ENCODE measurements at places on chromosomes 1 and 21.

- DNase-seq = no peak
Measured at GRCh38 chr1:245264226-245264625, 109.4 kb downstream of the KIF26B start.

DNA sequence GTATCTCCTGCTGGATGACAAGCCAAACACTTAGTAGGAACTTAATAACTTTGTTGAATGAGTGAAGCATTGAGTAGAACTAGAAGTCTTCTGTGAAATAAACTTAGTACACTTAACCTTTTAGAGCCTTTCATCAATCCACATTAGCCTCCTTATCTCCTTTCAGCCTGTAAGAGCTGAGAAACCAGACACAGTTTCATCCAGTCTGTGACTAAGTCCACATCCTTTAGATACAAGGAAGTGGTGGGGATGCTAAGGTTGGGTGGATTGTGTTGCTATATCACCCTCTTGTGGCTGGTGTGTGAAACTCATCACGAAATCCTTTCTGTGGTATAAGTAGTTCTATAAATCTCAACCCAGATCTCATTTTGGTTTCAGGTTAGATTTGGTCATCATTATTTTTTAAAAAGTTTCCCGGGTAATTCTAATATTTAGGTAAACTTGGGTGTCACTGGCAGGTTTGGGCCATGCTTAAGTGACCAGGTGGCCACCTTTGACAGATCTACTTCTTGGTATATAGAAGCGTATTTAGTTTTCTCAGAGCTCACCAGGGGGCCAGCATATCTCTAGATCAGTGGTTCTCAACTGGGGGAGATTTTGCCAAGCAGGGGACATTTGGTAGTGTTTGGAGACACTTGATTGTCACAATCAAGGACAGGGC is 27.8 kb upstream of the CD84 start:
- DNase-seq = peak; percentile 63

DNA sequence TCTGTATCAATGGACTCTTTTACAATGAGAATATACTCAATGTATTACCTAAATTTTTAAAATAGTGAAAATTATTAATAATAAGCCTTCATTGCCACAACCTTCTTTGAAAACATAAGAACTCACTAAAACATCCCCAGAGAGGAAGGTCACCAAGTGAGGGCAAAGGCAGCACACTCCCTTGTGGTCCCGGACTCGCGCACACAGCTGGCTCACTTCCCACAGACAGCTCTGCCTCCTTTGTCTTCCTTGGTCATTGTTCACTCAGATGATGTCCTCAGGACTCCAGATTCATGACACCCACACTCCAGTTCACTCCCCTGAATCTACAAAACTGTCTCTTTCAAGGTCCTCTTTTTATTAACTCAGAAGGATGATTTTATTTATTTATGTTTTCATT is 19.2 kb upstream of the UBR4 start:
- no peak for DNase-seq

DNA sequence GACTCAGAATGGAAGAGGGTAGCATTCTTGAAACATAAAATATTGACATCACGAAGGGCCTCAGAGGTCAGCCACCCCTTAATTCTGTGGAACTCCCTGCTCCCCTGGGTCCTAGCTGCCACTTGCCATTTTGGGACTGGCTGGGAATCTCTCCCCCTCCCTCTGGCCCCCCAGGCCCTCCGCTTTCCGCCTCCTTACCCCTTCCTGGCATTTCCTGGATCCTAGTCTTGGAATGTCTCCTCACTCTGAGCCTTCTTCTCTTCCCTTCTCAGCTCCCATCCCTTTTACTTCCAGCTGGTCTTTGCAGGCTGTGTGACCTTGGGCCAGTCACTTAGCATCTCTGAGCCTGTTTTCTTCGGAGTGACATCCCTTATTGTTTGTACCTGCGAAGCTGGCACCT is 4.5 kb downstream of the PADI1 start:
- no peak for DNase-seq

DNA sequence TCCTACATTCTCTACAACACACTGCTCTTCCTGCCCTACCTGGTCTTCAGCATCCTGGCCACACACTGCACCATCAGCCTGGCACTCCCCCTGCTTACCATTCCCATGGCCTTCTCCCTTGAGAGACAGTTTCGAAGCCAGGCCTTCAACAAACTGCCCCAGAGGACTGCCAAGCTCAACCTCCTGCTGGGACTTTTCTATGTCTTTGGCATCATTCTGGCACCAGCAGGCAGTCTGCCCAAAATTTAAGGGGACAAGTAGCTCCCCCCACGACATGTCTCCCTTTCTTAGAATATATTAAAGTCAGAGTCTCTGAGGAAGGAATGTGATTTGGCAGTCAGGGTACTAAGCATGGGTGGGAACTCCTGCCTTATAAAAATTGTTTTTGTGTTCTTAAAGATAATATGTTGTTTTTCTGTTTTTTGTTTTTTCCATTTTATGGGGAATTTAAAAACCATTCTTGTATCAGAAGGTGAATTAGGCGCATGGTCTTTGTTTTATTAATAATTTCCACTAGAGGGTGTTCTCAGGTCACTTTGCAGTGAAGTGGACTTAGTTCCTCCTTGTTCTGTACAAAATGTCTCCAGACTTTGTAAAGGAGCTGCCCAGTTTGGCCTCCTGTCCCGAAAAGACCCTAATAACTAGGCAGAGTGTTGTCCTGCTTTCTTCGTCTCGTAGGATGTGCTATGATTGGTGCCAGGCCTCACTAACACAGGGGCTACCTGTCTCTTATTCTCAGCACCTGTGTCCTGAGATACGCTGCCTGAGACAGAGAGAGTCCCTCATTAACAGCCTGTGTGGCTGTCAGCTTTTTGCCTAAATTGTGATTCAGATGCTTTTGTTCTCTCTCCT is 13.1 kb downstream of the UBIAD1 start:
- DNase-seq = no peak

DNA sequence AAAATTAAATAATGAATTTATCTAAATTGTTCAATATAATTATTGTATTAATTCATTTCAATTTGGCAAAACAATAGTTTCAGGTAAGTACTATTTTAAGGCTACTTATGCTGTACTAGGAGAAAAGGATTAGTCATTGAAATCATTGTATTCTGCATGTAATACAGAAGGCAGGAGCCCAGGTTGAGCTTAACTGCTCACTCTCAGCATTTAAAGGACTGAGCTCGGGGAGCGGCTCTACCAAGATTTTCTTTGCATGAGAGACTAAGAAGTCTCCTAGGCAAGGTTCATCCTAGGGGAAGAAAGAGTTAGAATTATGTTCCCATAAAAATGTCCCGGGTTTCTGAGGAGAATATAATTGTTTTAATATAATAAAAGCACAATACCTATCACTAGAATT is 112.5 kb downstream of the CYYR1 start:
- no peak for DNase-seq

GRCh38 chr21:42684109-42684916 is 30.9 kb downstream of the PDE9A start:
- peak; percentile 13 for DNase-seq

GRCh38 chr1:152110365-152110859 is 4.8 kb downstream of the TCHH start:
- DNase-seq = no peak

GRCh38 chr1:16018749-16019643 is 1.2 kb upstream of the HSPB7 start:
- no peak for DNase-seq

DNA sequence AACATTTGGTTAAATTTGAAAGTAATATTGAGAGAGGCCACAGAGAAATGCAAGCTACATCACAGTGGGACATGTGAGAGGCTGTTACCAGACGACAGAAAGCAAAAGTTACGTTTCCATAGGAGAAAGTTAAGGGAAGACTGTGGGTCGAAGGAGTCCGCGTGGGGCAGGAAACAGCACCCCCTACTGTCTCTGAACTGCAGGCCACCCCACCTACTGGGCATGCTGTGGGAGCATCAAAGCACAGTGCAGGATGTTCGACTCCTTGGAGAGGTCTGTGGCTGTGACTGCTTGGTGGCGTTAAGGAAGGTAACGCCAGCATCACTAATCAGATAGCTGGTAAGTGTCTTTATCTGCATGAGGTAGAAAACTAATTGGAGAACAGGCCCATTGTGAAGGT is 123.9 kb downstream of the PTBP2 start:
- DNase-seq = no peak

- DNase-seq = peak; percentile 23
Measured at GRCh38 chr1:44377925-44378784, 23.1 kb upstream of the ERI3 start.

DNA sequence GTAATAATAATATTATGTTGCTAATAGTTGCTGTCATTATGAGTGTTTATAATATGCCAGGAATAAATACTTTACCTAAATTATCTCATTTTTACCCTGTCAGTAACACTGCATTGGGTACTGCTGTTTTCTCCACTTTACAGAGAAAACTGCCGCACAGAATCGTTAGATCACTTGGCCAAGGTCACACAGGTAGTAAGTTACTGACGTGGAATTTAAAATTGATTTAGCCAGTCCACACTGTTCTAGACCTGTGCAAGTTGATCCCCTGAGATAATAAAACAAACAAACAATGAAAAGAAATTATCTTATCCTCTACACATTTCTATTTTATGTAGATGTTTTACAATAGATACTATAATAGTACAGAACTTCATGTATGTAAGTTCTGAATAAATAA is 174.1 kb downstream of the ROR1 start:
- DNase-seq = no peak

GRCh38 chr1:231139659-231140654 is 21.9 kb upstream of the TRIM67 start:
- DNase-seq = no peak

GRCh38 chr1:167185062-167185461 is 35.6 kb upstream of the POU2F1 start:
- DNase-seq = no peak

- DNase-seq = no peak
Measured at GRCh38 chr1:212007886-212008285, 27.5 kb downstream of the INTS7 start.

DNA sequence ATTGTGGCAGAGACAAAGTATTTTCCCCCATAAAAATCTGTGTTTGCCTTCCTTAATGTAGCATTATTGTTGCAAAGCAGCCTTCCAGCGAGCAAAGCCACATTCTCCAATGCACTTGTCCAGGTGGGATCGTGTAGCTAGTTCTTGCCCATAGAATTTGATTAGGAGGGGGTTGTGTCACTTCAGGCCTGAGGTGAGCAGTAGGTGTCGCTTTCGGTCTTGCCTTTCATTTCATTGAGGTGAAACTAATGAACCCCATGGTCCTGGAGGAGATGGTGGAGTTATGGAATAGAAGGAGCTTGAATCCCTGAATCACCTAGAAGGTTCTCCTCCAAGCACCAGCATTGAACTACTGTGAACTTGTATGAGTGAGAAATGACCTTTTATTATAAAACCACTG is 318.9 kb upstream of the PBX1 start:
- no peak for DNase-seq

DNA sequence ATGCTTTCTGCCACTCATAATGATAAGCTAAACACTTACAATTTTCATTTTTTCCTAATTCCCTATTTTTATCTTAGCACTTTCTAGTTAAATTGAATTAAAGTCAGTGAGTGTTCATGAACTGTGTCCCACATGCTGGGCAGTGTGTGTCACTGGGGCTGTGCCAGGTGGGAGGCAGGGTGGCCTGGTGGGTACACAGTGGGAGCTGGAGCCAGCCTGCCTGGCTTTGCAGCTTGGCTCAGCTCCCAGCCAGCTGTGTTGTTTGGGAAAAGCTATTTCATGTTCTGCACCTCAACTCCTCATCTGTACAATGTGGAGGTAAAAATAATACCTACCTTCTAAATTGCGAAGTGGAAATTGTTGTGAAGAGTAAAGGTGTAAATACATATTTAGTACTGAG is 238.4 kb downstream of the PLA2G4A start:
- no peak for DNase-seq

- no peak for DNase-seq
Measured at GRCh38 chr1:17273096-17273495, 24.2 kb downstream of the PADI3 start.

DNA sequence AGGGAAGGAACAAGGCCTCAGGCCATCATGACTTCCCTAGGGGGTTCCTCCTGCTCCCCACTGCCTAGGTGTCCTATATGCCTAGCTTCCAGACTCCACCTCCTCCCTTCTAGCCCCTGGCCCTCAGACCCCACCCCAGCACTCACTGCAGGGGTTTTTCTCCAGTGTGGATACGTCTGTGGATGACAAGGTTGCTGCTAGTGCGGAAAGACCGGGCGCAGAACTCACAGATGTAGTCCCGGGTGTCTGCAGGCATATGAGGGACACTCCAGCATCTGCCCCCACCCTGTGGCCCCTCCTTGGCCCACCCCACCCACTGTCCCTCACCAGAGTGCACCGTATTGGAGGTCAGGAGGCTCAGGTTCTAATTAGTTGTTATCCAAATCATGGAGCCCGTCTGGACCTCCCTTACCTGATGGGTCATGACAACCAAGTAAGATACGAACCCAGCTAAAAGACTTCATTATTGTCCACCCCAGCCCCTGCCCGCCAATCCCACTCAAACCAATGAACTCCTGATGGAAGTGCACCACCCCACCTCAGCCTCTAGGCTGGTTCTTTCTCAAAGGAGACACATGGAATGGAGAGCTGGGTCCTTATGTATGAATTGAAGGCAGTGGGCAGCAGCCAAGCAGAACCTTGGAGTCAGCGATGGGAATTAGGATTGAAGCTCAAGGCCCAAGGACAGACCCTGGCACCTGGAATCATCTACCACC is 8.2 kb downstream of the ZNF692 start:
- no peak for DNase-seq

- DNase-seq = no peak
Measured at GRCh38 chr1:27471477-27471876, 18.5 kb downstream of the WASF2 start.

DNA sequence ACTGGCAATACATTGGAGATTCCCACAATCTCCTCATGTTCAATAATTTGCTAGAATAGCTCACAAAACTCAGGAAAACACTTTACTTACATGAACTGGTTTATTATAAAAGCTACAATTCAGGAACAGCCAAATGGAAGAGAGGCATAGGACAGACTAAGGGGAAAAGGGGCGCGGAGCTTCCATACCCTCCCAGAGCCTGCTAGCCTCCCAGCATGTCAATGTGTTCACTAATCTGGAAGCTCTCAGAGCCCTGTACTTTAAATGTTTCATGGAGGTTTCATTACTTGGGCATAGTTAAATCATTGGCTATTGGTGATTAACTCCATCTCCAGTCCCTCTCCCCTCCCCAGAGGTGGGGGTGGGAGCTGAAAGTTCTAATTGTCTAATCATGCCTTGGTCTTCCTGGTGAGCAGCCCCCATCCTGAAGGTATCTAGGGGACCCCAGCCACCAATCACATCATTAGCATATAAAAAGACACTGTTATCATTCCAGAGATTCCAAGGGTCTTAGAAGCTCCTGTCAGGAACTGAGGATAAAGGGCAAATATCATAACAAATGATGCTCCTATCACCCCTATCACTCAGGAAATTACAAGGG is 10.9 kb upstream of the DMRTB1 start:
- DNase-seq = no peak
